ENCODE measurements at places on chromosomes 1 and 21.
A peak's percentile ranks its signal among the peaks of the same experiment; 100 is the strongest.

GRCh38 chr1:162023547-162024501 is at the start of gene OLFML2B:
Gene OLFML2B, minus strand, starts transcription at chr1:162023869. Its CDS starts 439 bp downstream, at chr1:162023430.
- peak; percentile 78 for DNase-seq

GRCh38 chr1:170414989-170415709 is 116.8 kb upstream of the GORAB start:
- DNase-seq = peak; percentile 42

- peak; percentile 31 for DNase-seq
These were observed 45.7 kb downstream of the WNT9A start for GRCh38 chr1:227901906-227902640.

DNA sequence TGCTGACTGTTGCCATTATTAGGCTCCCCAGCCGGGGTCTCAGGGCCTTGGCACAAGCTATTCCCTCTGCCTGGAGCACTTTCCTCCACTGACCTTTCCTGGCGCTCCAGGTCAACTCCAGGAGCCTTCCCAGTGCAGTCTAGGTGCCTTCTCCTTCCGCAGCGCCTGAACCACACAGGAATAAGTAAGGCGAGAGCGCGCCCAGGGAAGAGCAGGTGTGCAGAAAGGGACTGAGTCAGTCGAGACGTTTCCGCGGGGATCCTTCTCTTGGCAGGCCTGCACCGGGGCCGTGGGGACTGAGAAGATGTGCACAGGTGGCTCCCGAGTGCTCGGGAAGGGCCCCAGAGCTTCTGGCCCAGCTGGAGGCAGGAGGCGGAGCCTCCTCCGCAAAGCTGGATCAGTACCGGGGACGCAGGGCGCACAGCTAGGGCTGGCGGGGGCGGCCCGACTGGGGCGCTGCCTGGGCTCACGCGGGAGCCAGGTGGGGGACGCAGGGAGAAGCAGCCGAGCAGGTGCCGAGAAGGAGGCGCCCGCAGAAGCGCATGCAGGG is 765 bp upstream of the BMP8A start:
- no peak for DNase-seq

- peak; percentile 67 for DNase-seq
These were observed 161.1 kb upstream of the COL6A1 start for GRCh38 chr21:45820171-45821091.

DNA sequence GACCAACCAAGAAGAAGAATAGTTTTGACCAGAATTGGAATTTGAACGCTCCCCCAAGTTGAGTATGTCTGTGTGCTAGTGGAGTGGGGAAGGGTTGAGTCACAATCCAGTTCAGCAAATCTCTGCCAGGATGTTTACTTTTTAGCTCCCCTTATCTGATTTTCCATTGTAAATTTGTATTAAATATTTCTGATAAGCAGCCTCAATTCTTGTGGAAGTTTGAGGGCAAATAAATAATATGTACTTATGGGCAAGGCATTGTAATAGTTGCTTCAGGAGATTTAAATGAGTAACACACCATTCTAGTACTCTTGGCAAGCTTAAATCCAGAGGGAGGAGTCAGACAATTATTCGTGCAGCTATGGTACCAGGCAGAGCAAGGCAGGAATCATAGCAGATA is 14.4 kb downstream of the CXADR start:
- peak; percentile 87 for DNase-seq
